Skeletal muscle tissue (tissue), 5 donors: ENCODE measurements at places on chromosomes 2 and 18. TPM values are rescaled to one million over a fixed set of nuclear protein-coding genes. Genes with fewer than 3 reads are reported as not detected.

LRRTM4 gene
- 1.6 TPM for total RNA-seq

ASXL3 gene
- total RNA-seq: 7.3 TPM

LIPG gene
- total RNA-seq: 2.6 TPM

TRIM54 gene
- total RNA-seq: 60.0 TPM

FN1 gene
- total RNA-seq: 301 TPM
